ENCODE measurements at places on chromosomes 5 and 9.

DNA sequence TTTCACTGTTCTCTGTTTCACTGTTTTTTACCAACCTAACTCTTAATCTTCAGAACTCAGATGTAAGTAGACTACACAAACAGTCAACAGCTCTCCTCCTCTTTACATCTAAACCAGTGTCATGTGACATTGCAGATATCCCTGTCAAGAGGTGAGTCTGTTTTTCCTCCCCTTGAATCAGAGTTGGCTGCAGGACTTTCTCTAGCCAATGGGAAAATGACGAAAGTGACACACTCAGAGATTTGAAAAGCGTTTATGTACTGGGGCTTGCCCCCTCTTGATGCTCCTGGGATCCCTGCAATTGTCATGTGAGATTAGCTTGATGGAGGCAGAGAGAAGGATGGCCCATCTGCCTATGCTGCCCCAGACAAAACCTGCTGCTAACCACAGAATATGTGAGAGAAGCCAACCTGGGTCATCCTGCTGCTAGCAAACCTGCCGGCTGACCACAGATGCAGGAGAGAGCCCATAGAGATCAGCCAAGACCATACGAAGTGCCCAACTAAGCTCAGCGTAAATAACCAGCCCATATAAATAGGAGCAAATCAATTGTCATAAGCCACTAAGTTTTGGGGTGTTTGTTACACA lies 111.1 kb downstream of the ASTN2 start:
- DNase-seq = no peak

DNA sequence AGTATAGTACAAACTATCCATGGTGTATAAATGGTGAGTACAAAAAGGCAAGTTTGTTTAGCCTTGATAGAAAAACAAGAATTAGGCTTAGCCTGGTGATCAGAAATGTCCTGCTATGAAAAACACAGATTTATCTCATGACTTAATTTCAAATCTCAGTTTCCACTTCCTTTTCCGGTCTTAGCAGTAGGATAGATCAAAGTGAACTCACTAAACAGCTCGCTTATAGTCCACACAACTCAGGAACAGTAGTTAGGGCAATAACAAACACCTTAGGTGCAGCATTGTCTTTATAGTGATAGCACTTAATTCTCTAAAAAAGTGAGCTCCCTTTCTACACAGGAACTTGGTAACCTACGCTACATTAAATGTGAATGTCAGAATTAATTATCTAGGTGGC lies 11.4 kb downstream of the GOLGA1 start:
- no peak for DNase-seq

GRCh38 chr9:5790923-5791322 lies 42.0 kb downstream of the ERMP1 start:
- DNase-seq = no peak

- no peak for DNase-seq
Observed at GRCh38 chr9:137014776-137015539, 13.1 kb downstream of the ABCA2 start.

- no peak for DNase-seq
Observed at GRCh38 chr9:561427-561826, 280.1 kb upstream of the DMRT1 start.

DNA sequence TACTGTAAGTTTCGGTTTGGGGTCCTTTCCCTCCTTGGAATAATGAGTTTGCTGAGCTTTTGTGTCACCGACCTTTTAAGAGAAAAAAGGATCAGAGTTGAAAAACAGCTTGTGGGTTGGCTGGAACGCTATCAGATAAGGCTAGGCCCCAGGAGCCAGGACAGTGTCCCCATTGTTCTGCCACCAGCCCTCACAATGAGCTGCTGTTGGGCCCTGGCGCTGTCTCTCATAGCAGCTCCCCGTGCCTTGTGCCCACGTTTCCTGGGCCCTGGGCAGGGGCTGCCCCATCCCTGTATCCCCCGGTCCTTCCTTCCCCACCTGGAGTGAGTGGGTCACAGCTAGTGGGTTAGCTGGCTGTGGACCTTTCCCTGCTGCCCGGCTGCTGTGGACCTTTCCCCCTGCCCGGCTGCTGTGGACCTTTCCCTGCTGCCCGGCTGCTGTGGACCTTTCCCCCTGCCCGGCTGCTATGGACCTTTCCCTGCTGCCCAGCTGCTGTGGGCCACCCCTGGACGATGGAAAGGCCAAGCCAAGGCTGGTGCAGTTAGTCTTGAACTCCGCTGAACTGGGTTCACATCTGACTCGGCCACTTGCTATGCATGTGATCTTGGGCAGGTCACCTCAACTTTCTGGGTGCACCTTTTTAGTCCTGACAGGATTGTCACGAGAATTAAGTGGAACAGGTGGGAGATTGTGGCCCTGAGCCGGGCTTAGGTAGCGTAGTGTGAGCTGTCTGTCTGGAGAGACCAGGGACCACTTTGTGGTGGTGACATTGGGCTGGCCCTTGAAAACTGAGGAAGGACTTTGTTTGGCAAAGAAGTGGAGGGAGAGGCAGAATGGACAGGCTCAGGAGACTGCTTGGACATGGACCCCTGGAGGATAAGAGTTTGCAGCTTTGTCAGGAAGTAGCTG lies 99.5 kb downstream of the DAB2IP start:
- DNase-seq = peak; percentile 58

DNA sequence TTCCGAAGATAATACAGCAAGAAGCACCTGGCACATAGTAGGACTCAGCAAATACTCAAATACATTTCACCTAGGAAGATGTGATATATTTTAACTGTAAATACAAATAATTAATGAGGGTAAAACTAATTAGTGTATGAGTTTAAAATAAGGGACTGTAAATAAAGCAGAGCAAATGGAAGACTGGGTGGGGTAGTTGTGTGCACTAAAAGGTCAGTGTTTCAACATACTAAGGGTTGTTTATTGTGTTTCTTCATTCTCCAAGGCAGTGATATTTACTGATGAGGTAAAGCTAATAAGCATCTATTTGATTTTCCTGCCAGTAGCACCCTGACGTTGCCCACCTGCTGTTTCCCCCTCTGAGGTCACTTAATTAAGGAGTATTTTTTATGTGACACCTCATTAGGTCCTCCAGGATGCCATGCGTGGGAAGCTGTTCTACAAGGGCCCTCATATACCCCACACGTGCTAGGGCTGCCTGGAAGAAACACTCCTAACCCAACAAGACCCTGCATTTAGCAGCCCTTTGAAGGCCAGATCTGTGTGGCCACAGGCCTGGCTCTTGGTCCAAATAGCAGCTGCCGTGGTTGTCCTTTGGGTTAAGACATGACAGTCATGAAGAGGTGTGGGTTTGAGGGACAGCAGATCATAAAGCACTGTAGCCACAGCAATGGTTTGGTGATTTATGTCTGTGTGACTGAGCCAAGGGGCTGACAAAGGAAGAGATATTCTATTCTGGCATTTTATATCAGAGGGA lies 97.5 kb upstream of the RPS23 start:
- no peak for DNase-seq

- no peak for DNase-seq
Observed at GRCh38 chr5:152884006-152884405, 478.9 kb upstream of the NMUR2 start.

GRCh38 chr5:146107901-146108300 lies 2.5 kb upstream of the PLAC8L1 start:
- DNase-seq = no peak

DNA sequence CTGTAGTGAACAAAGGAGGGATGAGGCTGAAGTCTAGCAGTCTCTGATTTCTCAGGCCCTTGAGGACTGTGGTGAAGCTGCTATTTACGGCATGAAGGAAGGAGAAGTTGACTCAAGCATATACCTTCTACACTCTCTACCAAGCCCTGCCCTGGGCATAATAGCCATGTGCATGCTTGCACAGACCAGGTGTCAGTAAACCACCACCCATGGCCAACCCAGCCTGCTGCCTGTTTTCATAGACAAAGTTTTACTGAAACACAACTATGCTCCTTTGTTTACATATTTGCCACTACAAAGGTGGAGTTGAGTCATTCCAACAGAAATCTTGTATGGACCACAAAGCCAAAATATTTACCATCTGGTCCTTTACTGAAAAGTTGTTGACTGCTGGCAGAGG lies 126.9 kb downstream of the PAPPA start:
- no peak for DNase-seq

DNA sequence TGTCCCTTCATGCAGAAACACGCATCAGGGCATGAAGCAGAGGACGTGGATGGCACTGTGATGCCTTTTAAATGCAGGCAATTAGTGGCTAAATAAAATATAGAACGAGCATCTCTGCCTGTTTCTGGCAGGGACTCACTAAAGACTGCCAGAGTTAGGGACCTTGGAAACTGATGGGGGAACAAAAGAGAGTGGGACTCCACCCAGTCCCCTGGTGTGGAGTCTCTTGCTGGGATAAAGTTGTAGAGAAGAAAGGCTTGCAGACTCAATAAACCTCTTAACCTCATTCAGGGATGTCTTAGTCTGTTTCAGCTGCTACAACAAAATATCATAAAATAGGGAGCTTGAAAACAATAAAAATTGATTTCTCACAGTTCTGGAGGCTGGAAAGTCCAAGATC lies 87.6 kb upstream of the ARAP3 start:
- no peak for DNase-seq
